Testis (tissue), 5 donors: ENCODE measurements at places on chromosomes 13 and 19. TPM values are rescaled to one million over a fixed set of nuclear protein-coding genes. Genes with fewer than 3 reads are reported as not detected.

The PIP5K1C gene
- total RNA-seq: 80.2 TPM

The CYP4F2 gene
- 3.3 TPM for total RNA-seq

GRCh38 chr13:65594298-65594781, 1635.8 kb downstream of the PCDH9 start:
- no peaks in the 10 kb centered on the region for H3K4me1 ChIP-seq
- no peak overlapping the region for H3K4me3 ChIP-seq
- no peaks in the 10 kb centered on the region for H3K27me3 ChIP-seq
- no peaks in the 10 kb centered on the region for H3K36me3 ChIP-seq
- no peak for DNase-seq
- H3K27ac ChIP-seq: no peak overlapping the region

DNA sequence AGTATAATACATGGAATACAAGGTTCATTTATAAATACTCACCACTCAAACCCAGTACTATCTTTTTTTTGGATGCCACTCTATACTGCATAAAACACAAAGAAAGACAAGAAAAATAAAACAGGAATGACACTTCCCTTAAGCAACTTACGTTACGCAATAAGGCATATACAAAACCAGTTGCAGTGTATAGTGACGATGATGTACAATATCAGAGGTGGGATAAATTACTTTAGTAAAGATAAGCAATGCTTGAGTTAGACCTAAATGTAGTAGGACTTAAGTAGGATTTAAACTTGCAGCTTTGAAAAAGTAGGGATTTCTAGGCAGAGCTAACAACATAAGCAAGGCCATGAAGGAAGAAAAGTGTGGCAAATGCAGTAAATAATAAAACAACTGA, 374.9 kb downstream of the SPRY2 start:
- H3K27me3 ChIP-seq: no peaks in the 10 kb centered on the region
- no peaks in the 10 kb centered on the region for H3K4me1 ChIP-seq
- DNase-seq: no peak
- no peak overlapping the region for H3K4me3 ChIP-seq
- no peaks in the 10 kb centered on the region for H3K36me3 ChIP-seq

DNA sequence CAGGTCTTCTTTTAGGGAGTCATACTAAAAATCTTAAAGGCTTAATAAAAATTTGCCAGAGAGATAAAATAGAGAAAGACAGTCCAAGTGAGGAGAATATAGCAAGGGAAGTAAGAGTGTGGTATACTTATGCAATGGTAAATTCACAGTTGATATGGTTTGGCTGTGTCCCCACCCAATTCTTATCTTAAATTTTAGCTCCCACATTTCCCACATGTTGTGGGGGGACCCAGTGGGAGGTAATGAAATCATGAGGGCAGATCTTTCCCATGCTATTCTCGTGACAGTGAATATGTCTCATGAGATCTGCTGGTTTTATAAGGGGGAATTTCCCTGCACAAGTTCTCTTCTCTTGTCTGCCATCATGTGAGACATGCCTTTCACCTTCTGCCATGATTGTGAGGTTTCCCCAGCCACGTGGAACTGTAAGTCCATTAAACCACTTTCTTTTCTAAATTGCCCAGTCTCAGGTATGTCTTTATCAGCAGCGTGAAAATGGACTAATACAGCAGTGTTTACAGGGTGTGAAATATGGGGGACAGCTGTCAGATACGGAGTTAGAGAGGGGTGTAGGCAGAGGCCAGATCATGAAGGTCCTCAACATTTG, 115.4 kb downstream of the UGGT2 start:
- H3K36me3 ChIP-seq: no peaks in the 10 kb centered on the region
- H3K27ac ChIP-seq: no peak overlapping the region
- no peak for DNase-seq
- H3K27me3 ChIP-seq: no peaks in the 10 kb centered on the region
- no peaks in the 10 kb centered on the region for H3K4me1 ChIP-seq
